ENCODE measurements at places on chromosomes 12 and 14.

GRCh38 chr12:124835656-124836410, 27.8 kb downstream of the SCARB1 start:
- DNase-seq, result no peak

GRCh38 chr14:94543449-94544124, 17.7 kb upstream of the SERPINA4 start:
- DNase-seq, result no peak

DNA sequence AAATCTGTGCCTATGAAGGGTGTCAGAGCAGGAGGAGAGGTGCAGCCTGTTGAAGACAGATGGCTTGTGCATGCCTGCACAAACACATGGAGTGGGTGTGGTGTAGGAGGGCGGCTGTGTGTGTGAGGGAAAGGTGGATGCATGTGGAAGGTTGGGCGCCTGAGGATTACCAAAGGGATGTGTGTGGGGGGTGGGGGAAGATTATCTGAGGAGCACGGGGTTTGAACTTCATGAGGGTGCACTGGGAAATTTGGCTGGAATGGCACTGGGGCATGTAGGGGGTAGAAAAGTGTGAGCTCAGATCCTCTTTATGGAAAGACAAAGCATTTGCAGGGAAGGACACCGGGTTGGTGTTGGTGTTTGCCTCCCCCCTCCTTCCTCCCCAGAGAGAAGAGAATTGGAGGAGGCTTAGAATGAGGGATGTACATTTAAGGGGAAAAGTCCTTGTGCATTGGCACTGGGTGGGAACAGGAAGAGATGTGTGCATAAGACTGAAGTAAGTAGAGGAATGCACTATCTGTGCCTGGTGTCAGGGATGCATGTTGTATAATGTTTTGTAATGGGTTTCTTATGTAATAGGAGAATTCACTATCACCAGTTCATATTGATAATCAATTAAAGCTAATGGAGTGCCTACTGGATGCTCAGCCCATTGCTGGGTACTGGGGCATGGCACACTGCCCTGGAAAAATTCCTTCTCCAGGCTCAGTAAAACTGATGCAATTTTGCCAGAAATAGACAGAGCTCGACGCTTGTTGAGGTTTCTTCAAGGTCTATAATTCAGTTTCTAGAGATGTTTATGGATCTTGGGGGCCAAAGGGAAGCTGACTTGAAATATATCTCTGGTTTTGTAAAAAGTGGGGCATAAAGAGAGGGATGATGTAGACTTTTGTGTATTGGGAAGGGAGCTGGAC, 3.0 kb downstream of the NTF3 start:
- no peak for DNase-seq

- no peak for DNase-seq
Measured at GRCh38 chr12:64813723-64814122, 10.7 kb upstream of the TBC1D30 start.

GRCh38 chr12:58925111-58925611, 4.9 kb upstream of the LRIG3 start:
- DNase-seq, result no peak

GRCh38 chr12:51847643-51848325, 734 bp downstream of the FIGNL2 start:
- DNase-seq, result peak; percentile 62
